ENCODE measurements at places on chromosomes 4 and X.

DNA sequence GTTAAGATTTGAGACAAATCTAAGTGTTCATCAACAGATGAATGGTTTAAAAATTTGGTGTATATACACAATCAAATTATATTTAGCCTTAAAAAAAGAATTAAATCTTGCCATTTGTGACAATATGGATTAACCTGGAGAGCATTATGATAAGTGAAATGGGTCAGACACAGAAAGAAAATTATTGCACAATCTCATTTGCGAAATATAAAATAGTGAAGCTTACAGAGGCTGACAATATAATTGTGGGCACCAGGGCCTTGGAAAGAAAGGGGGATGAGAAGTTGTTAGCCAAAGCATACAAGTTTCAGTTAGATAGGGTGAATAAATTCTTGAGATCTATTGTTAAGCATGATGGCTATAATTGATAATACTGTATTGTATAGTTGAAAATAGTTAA is 883.0 kb downstream of the TECRL start:
- no peak for DNase-seq

- DNase-seq: no peak
These were observed 327.3 kb upstream of the ARX start for GRCh38 chrX:25343060-25343459.

DNA sequence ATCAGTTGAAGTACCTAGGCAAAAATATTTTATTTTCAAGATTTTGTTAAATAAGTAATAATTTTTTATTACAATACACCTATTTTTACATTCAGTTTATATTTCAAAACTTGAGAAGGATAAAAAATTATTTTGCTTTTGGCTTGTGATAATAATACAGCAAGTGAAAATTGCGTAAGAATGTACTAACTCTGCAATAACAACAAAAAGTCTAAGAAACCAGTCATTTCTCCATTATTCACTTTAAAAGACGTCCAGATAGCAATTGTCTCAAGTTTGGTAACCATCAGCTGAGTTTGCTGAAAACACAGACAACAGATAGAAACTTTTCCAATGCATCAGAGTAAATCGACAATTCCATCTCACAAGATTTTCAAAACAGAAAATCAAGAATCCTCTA is 12.1 kb downstream of the CXCL8 start:
- DNase-seq: no peak

GRCh38 chr4:21470535-21470934 is 478.0 kb downstream of the KCNIP4 start:
- no peak for DNase-seq

DNA sequence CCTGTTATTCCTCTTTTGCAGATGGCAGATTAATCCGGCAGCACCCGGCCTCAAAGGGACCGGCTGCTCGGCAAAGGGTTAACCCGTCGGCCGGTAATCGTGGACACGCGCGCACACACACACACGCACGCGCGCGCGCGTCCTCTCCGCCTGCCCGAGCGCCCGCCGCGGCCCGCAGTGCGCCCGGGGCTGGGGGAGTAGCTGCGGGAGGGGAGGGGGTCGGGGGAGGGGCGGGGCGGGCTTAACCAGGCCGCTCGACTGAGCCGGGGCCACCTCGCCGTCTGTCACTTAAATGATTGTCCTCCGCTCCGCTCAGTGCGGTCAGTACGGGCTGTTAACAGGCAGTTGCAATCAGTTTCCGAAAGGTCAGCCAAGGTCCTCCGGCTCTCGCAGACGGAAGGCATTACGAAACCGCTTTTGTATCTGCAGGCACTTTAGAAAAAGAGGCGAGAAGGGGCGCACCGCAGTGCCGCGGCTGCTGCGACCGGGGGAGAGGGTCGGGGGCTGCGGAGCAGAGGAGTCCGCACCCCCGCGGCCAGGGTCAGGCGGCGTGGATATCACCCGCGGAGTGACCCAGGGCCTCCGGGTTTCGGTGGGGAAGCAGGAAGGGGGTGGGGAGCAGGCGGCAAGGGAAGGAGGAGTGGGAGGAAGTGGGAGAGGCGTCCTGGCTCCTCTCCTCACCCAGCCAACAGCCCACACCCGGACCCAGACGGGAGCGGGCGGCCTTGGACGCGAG is 57.3 kb upstream of the BCOR start:
- DNase-seq: peak; percentile 75

GRCh38 chr4:3786196-3786869 is 20.1 kb downstream of the ADRA2C start:
- peak; percentile 55 for DNase-seq

GRCh38 chr4:169968999-169969398 is 57.2 kb downstream of the MFAP3L start:
- no peak for DNase-seq

- no peak for DNase-seq
These were observed 130.5 kb downstream of the CPEB2 start for GRCh38 chr4:15132739-15133138.

- DNase-seq: no peak
These were observed 398.8 kb upstream of the RPS6KA3 start for GRCh38 chrX:20665481-20665880.

DNA sequence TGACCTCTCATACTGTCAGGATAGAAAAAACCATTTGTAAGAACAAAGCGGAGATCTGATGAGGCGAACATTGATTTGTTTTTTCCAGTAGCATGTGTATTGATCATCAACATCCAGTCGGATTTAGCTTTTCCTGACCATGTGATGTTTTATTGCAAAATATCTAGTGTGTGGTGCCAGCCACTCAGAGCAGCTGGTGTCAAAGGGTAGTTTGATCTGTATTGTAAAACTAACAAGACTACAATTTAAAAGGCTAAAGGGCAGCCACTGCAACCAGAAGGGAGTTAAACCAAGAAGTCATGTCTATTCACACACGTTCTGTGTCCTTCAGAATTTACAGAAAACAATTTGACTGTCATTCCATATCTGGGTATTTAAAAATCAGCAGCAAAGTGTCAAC is 719.0 kb upstream of the FRG1 start:
- DNase-seq: no peak

GRCh38 chr4:112770114-112770513 is 133.2 kb downstream of the LARP7 start:
- no peak for DNase-seq

DNA sequence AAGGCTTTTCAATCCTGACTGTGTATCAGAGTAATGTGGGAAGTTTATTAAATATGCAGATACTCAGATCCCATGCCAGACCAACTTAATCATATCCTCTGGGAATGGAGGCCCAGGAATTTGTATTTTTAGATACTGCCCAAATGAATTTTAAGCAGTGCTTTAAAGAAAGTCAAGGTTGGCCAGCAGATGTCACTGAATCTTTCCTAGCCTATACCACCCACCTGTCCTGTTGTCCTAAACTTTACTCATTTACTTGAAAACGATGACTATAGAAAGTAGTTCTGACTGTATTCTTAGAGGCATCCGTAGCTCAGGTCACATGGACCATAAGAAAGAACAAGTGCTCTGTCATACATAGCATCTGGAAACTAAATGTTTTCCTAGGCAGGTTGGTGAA is 79.9 kb downstream of the AMOT start:
- DNase-seq: no peak

GRCh38 chr4:153962311-153963039 is 173.6 kb upstream of the SFRP2 start:
- DNase-seq: no peak
